ENCODE measurements at places on chromosomes 5 and 9.

DNA sequence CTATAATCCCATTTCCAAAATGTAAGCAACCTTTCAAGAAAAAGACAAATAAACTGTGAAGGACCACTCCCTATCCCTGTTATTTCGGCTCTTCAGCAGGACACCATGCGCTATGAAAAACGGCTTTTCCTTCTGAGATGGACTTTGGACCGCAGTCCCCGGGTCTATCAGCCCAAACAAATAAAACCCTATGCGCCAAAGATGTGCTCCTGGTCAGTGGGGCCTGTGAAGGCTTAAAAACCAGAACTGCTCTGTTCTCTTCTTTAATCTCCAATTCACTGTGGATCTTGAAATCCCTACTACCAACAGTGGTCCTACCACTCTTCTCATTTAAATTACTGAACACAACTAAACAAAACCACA lies 33.3 kb downstream of the RAPGEF1 start:
- no peak for DNase-seq

DNA sequence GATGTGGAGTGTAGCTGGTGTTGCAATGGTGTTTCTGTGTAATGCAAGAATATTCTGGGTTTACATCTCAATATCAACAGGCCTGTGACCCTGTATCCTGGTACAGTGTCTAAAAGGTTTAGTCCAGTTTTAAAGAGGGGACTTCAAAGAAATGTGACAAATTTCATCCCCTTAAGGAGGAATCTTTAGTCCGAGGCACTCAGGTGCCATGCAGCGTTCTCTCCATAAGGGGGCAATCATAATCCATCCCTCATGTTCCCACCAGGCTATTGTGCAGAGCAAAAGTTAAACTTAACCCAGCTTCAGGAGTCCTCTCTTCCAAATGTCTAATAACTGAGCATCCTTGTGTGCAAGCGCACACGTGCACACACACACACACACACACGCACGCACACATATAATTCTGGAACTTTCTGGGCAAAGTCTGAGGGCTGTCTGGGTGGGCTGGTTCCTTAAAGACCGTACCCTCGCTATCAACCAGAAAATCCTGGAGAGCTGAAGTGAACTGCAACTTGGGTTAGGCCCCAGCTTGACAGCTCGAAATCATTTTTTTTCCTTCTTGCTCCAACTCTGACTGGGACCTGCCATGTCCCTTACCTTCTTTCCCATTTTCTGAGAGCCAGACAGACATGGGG lies 46.0 kb downstream of the CRB2 start:
- peak; percentile 44 for DNase-seq

DNA sequence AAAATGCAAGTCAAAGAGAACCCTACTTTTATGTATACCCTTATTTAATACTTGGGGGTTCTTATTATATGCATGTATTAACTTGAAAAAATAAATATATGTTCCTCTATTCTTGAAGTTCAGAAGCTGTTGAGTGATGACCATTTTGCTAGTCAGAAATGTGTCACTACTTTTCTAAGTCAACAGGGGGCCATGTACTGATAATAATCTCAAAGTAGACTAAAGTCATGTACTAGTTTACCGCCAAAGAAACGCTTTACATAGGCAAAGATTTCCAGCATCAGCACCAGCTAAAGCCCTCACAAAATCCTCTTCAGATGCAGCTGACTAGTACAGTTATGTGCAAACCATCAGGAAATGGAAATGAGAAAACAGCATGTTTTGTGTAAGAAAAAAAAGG lies 5.7 kb upstream of the BHMT start:
- DNase-seq, result no peak

DNA sequence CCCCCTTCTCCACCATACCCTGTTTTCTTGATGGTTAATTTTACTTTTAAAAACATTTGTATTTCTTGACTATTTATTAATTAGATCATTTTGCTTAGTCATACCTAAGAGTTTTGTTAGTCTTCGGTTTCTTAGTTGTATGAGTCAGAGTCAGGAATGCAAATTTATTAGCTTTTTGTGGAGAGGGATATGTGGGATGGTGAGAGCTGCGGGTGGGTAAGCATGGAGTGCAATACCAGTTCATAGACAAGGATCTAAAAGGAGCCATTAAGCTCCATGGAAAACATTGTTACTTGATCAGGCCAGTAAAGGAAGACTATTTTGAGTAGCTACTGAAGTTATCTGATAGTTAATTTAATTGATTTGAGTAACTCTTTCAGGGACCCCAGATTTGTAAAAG lies 77.5 kb downstream of the ZSWIM6 start:
- DNase-seq, result no peak

- no peak for DNase-seq
Observed at GRCh38 chr5:142841511-142842265, 71.5 kb downstream of the ARHGAP26 start.

Data from NCI-H2171 (cell line).